Spinal cord (tissue), 10 donors: ENCODE measurements at places on chromosomes 4 and X. TPM values are rescaled to one million over a fixed set of nuclear protein-coding genes. Genes with fewer than 3 reads are reported as not detected.

The ARX gene
- total RNA-seq = 0.61 TPM

- H3K27ac ChIP-seq = no peak overlapping the region
- no peaks in the 10 kb centered on the region for H3K36me3 ChIP-seq
- no peak for DNase-seq
- H3K27me3 ChIP-seq = no peaks in the 10 kb centered on the region
- H3K4me3 ChIP-seq = no peak overlapping the region
Observed at GRCh38 chr4:132818091-132818490, 331.0 kb upstream of the PCDH10 start.

The GPR34 gene
- 54.4 TPM for total RNA-seq

The PKD2 gene
- 49.4 TPM for total RNA-seq

GRCh38 chrX:123049071-123049625 is 134.9 kb upstream of the GRIA3 start:
- no peak overlapping the region for H3K27ac ChIP-seq
- no peaks in the 10 kb centered on the region for H3K4me1 ChIP-seq
- DNase-seq = no peak
- H3K27me3 ChIP-seq = no peaks in the 10 kb centered on the region

The HSD17B13 gene
- 1.5 TPM for total RNA-seq

The LEF1 gene
- total RNA-seq = 18.3 TPM

GRCh38 chr4:168551211-168551610 is 54.4 kb downstream of the PALLD start:
- no peak for DNase-seq
- H3K27ac ChIP-seq = no peak overlapping the region
- H3K36me3 ChIP-seq = no peaks in the 10 kb centered on the region
- H3K27me3 ChIP-seq = no peaks in the 10 kb centered on the region

GRCh38 chr4:11720292-11720691 is 291.6 kb upstream of the HS3ST1 start:
- H3K4me1 ChIP-seq = no peaks in the 10 kb centered on the region
- H3K27me3 ChIP-seq = no peaks in the 10 kb centered on the region
- H3K4me3 ChIP-seq = no peak overlapping the region

The USP17L25 gene
- not detected for total RNA-seq

- no peak overlapping the region for H3K27ac ChIP-seq
- peaks cover 30% of the 10 kb centered on the region for H3K4me1 ChIP-seq
- peaks cover 8% of the 10 kb centered on the region for H3K36me3 ChIP-seq
- no peak overlapping the region for H3K4me3 ChIP-seq
Observed at GRCh38 chr4:6719611-6720179, 3.7 kb downstream of the BLOC1S4 start.

- H3K4me3 ChIP-seq = no peak overlapping the region
- no peak for DNase-seq
- H3K36me3 ChIP-seq = peaks cover 4% of the 10 kb centered on the region
- no peak overlapping the region for H3K27ac ChIP-seq
- H3K4me1 ChIP-seq = peaks cover 3% of the 10 kb centered on the region
- no peaks in the 10 kb centered on the region for H3K27me3 ChIP-seq
Observed at GRCh38 chr4:20615486-20616260, 84.6 kb upstream of the PACRGL start.

- H3K27me3 ChIP-seq = no peaks in the 10 kb centered on the region
- H3K4me1 ChIP-seq = no peaks in the 10 kb centered on the region
- no peak overlapping the region for H3K4me3 ChIP-seq
- H3K27ac ChIP-seq = no peak overlapping the region
- H3K36me3 ChIP-seq = no peaks in the 10 kb centered on the region
Observed at GRCh38 chrX:120671963-120672362, 42.1 kb upstream of the C1GALT1C1 start.

The GPR82 gene
- total RNA-seq = 0.17 TPM

GRCh38 chr4:151725087-151725486 is 35.7 kb downstream of the GATB start:
- H3K4me3 ChIP-seq = no peak overlapping the region
- H3K36me3 ChIP-seq = no peaks in the 10 kb centered on the region
- H3K27me3 ChIP-seq = no peaks in the 10 kb centered on the region
- no peak overlapping the region for H3K27ac ChIP-seq
- no peak for DNase-seq

GRCh38 chr4:13537832-13538177 is 6.5 kb downstream of the NKX3-2 start:
- H3K27me3 ChIP-seq = peaks cover 100% of the 10 kb centered on the region
- H3K4me3 ChIP-seq = no peak overlapping the region
- DNase-seq = no peak
- H3K36me3 ChIP-seq = no peaks in the 10 kb centered on the region
- H3K4me1 ChIP-seq = peaks cover 46% of the 10 kb centered on the region
- H3K27ac ChIP-seq = no peak overlapping the region

- H3K4me3 ChIP-seq = no peak overlapping the region
- no peaks in the 10 kb centered on the region for H3K36me3 ChIP-seq
- H3K27me3 ChIP-seq = no peaks in the 10 kb centered on the region
- H3K27ac ChIP-seq = no peak overlapping the region
- no peaks in the 10 kb centered on the region for H3K4me1 ChIP-seq
Observed at GRCh38 chr4:80407246-80407645, 71.7 kb downstream of the CFAP299 start.

The GLOD5 gene
- not detected for total RNA-seq
